ENCODE measurements at places on chromosomes 2 and 18.

- no peaks in the 10 kb centered on the region for H3K36me3 ChIP-seq
- H3K4me3 ChIP-seq, result no peak overlapping the region
- peaks cover 3% of the 10 kb centered on the region for H3K4me1 ChIP-seq
- H3K27ac ChIP-seq, result no peak overlapping the region
Measured at GRCh38 chr2:150880986-150881385, 380.7 kb downstream of the RBM43 start.

DNA sequence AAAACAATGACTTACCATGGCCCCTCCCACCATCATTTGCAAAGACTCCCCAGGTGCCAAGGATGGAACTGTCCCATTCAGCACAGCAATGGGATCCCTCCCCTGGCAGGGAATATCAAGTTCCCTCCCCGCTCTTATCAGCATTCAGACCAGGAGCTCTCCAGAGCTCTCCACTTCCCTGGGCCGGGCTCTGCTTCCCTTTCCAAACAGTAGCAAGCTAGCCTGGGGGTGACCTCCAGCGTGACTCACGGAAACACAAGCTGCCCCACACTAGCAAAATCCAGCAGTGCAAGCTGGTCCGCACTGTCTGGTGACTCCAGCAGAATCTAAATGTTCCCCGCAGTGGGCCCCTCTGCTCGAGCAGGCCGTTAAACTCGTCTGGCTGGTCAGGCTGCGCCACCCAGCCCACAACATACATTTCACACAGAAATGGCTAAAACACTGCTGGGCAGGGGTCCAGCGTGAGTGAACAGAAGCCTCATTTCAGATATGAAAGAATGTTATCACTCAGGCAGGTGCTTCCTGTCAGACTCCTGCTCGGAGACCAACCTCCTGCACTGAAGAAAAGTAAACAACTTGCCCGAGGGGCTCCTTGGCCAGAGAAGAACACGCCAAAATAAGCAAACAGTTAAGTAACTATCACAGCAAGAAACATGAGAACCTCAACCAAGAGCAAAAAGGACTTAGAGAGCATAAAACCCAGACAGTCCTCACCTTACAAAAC, 33.9 kb downstream of the STAT1 start:
- peaks cover 3% of the 10 kb centered on the region for H3K4me1 ChIP-seq
- no peak overlapping the region for H3K27ac ChIP-seq
- H3K36me3 ChIP-seq, result peaks cover 7% of the 10 kb centered on the region
- DNase-seq, result no peak
- H3K4me3 ChIP-seq, result no peak overlapping the region

DNA sequence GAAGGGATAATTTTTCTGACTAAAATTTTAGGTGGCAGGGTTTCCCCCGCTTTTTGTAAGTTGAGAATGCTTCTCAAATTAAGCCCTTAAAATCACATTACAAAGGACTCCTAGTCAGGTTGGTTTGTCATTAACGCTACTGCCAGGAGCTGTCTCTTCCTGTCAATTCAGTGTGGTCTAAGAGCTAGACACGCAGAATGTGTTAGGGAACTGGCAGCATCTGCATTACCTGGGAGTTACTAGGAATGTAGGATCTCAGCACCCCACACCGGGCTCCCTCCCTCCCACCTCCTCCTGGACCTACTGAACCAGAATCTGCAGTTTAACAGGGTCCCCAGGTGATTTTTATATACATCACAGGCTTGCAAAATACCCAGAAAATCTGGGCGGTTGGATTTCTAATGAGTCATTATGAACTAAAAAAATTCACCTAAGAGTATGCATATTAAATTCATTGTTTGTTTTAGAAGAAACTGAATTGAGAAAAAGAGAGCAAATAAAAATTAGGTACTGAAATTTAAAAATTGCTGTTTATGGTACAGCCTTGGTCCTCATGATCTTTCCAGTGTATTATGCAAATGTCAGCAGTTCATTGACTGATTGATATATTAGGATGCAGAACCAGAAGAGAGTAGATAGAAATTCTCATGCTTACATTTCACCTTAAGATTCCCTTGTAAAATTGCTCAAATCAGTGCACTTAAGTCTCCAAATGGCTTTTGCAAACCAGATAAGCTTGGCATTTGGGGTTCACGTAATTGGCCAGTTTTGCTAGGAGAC, 130.9 kb upstream of the ITGA6 start:
- H3K4me3 ChIP-seq, result no peak overlapping the region
- peaks cover 5% of the 10 kb centered on the region for H3K27me3 ChIP-seq
- H3K4me1 ChIP-seq, result peaks cover 12% of the 10 kb centered on the region
- peaks cover 5% of the 10 kb centered on the region for H3K36me3 ChIP-seq
- no peak for DNase-seq
- H3K27ac ChIP-seq, result no peak overlapping the region

GRCh38 chr18:31609886-31610285, 18.2 kb downstream of the TTR start:
- no peak overlapping the region for H3K27ac ChIP-seq
- H3K27me3 ChIP-seq, result no peaks in the 10 kb centered on the region
- H3K4me1 ChIP-seq, result peaks cover 11% of the 10 kb centered on the region
- no peaks in the 10 kb centered on the region for H3K36me3 ChIP-seq
- H3K4me3 ChIP-seq, result no peak overlapping the region

DNA sequence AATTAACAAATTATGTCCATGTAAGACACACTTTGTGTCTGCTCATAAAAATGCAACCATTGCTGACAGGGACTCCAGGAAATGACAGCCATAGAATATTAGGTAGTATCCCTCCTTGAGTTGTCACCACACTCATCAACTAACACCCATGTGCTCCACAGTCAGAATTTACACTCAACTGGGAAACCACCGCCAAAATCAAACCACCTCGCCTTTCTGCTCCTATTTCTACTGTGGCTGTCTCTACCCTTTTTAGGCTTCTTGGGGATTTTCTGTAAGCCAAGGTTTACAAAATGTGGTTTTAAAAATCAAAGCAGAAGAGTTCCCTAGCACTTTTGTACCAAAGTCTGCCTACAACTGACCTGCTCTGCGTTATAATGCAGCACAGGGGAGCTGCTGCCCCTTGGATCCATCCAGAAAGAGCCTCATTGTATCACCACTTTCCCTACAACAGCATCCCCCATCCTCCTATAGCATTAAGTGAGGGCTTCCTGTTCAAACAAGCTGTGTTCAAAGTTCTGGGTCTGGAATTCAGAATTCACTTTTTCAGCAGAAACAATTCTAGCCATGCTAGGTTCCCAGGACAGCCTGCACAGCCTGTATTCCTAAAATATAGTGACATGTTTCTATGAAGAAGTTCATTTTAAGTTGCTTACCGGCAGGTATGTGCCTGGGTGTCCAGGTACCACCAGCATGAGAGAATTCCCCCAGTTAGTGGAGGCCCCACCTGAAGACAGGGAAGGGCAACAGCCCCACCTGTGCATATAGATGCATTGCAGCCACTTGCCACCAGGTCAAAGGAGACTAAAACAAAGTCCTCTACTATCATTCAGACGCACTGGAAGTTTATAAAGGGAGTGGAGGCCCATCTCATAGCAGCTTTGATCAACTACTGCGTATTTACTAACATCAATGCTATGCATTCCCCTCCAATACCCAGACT, 104.3 kb downstream of the MYO5B start:
- H3K27me3 ChIP-seq, result peaks cover 3% of the 10 kb centered on the region
- DNase-seq, result no peak
- peaks cover 8% of the 10 kb centered on the region for H3K4me1 ChIP-seq
- H3K27ac ChIP-seq, result no peak overlapping the region

DNA sequence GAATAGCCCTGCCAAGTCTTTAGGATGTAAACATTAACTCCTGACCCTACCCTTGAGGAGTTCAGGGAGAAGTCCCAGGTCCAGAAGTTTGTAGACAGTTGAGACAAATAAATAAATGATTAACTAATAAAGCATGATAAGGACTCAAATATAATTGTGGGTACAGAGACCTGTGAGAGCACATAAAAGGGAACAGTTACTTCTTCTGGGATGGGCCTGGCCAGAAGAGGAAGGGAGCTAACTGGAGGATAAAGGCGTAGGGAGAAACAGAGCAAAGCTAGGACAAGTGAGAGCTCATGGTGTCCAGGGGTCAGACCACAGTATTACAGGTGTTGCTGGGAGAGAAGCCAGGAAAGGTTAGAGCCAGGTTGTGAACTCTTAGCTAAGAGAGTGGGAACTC, 3.0 kb downstream of the LCLAT1 start:
- H3K4me1 ChIP-seq, result peaks cover 2% of the 10 kb centered on the region
- H3K27ac ChIP-seq, result no peak overlapping the region
- peaks cover 3% of the 10 kb centered on the region for H3K27me3 ChIP-seq
- H3K36me3 ChIP-seq, result no peaks in the 10 kb centered on the region
- H3K4me3 ChIP-seq, result no peak overlapping the region
- no peak for DNase-seq

- DNase-seq, result no peak
- H3K36me3 ChIP-seq, result no peaks in the 10 kb centered on the region
- no peak overlapping the region for H3K4me3 ChIP-seq
Measured at GRCh38 chr2:209097168-209097567, 326.7 kb upstream of the MAP2 start.

DNA sequence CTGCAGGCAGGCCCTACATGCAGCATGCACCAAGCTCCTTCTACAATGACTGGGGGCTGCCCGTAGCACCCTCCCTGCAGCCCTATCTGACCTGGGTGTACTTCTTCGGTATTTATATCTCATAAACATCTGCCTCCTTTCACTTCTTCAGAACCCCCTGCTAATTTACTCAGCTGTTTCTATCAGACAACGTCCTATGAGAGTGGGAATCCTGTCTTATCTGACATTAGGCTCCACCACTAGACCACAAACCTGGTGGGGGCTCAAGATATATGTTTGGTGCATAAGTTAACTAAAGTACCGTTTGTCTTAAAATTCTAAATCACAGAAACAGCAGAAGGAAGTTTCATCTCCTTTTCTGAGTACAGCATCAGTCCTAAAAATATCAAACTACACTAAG, 10.6 kb downstream of the HSBP1L1 start:
- H3K36me3 ChIP-seq, result peaks cover 8% of the 10 kb centered on the region
- H3K27ac ChIP-seq, result no peak overlapping the region
- H3K4me3 ChIP-seq, result no peak overlapping the region
- no peaks in the 10 kb centered on the region for H3K4me1 ChIP-seq

GRCh38 chr18:11305507-11305906, 156.1 kb upstream of the PIEZO2 start:
- H3K27me3 ChIP-seq, result no peaks in the 10 kb centered on the region
- DNase-seq, result no peak
- H3K4me1 ChIP-seq, result no peaks in the 10 kb centered on the region
- H3K36me3 ChIP-seq, result peaks cover 11% of the 10 kb centered on the region
- H3K27ac ChIP-seq, result no peak overlapping the region
- H3K4me3 ChIP-seq, result no peak overlapping the region

- H3K27ac ChIP-seq, result no peak overlapping the region
- H3K4me3 ChIP-seq, result no peak overlapping the region
- H3K36me3 ChIP-seq, result no peaks in the 10 kb centered on the region
- no peaks in the 10 kb centered on the region for H3K4me1 ChIP-seq
Measured at GRCh38 chr2:65098741-65099140, 31.2 kb downstream of the RAB1A start.

GRCh38 chr18:48735681-48736255, 196.9 kb downstream of the CTIF start:
- H3K4me1 ChIP-seq, result peaks cover 28% of the 10 kb centered on the region
- H3K27me3 ChIP-seq, result peaks cover 17% of the 10 kb centered on the region
- no peak for DNase-seq
- H3K36me3 ChIP-seq, result peaks cover 10% of the 10 kb centered on the region
- no peak overlapping the region for H3K4me3 ChIP-seq
- H3K27ac ChIP-seq, result no peak overlapping the region

DNA sequence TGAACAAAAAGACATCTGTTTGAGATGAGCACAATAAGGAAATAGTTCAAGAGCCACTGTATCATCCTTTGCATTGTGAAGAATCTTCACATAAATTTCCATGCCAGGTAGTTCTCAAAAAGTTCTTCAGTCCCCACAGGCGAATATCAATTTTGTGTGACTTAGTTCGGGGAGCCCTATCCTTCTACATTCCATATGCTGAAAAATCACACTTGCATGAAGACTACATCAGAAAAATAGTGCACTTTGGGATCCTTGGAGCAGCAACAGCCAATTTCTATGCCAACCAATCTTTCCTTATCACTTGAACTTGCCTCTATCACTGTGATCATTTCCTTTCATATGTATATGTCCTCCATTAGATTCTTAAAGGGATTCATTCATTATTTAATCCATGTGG, 830.6 kb upstream of the POU3F3 start:
- no peaks in the 10 kb centered on the region for H3K36me3 ChIP-seq
- peaks cover 2% of the 10 kb centered on the region for H3K27me3 ChIP-seq
- peak overlapping the region; percentile 47 for H3K4me3 ChIP-seq
- peak overlapping the region; percentile 76 for H3K27ac ChIP-seq

GRCh38 chr18:10702206-10702605, 176.4 kb downstream of the NAPG start:
- DNase-seq, result no peak
- no peaks in the 10 kb centered on the region for H3K27me3 ChIP-seq

DNA sequence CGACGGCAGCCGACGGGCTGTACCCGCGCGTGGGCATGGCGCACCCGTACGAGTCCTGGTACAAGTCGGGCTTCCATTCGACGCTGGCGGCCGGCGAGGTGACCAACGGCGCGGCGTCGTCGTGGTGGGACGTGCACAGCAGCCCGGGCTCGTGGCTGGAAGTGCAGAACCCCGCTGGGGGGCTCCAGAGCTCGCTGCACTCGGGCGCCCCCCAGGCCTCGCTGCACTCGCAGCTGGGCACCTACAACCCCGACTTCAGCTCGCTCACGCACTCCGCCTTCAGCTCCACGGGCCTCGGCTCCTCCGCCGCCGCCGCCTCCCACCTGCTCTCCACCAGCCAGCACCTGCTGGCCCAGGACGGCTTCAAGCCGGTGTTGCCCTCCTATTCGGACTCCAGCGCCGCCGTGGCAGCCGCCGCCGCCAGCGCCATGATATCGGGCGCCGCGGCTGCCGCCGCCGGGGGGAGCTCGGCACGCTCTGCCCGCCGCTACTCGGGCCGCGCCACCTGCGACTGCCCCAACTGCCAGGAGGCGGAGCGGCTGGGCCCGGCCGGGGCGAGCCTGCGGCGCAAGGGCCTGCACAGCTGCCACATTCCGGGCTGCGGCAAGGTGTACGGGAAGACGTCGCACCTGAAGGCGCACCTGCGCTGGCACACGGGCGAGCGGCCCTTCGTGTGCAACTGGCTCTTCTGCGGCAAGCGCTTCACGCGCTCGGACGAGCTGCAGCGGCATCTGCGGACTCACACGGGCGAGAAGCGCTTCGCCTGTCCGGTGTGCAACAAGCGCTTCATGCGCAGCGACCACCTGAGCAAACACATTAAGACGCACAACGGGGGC, 2.0 kb downstream of the SP9 start:
- peak overlapping the region; percentile 49 for H3K4me3 ChIP-seq
- H3K27me3 ChIP-seq, result peaks cover 41% of the 10 kb centered on the region
- H3K36me3 ChIP-seq, result no peaks in the 10 kb centered on the region
- DNase-seq, result peak; percentile 63

GRCh38 chr2:46175419-46175818, 121.8 kb upstream of the EPAS1 start:
- H3K27me3 ChIP-seq, result peaks cover 3% of the 10 kb centered on the region
- peaks cover 4% of the 10 kb centered on the region for H3K4me1 ChIP-seq
- H3K4me3 ChIP-seq, result no peak overlapping the region
- no peak for DNase-seq

All from glutamatergic neuron (in vitro differentiated cells).